Activated naive CD4-positive, alpha-beta T cell treated with Interleukin-2 at 50 U/mL for 16 hours (primary cell): ENCODE measurements at places on chromosomes 7 and 10.
A peak's percentile ranks its signal among the peaks of the same experiment; 100 is the strongest.

DNA sequence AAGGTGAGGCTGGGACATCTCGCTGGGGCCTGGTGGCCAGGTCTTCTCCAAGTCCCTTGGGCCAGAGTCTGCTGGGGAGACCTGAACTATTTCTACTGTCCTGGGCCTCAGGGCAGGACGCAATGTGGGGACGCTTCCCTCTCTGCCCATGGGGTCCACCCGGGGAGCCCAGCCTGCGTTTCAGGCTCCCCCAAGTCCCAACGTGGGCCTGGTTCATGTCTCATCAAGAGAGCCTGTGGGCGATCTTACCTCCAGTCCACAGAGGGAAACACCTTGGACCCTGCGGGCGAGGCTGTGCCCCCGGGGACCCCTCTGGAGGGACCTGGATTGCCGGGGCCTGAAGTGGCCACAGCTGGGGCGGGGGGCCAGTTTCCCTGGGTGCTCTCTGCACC, 91.7 kb downstream of the DNAJB6 start:
- no peak for DNase-seq

GRCh38 chr7:25680636-25681035, 452.4 kb upstream of the NPVF start:
- DNase-seq, result no peak

- no peak for DNase-seq
Observed at GRCh38 chr7:98034081-98035035, 44.4 kb upstream of the OCM2 start.

GRCh38 chr7:11833431-11833830, 1.4 kb upstream of the THSD7A start:
- no peak for DNase-seq

DNA sequence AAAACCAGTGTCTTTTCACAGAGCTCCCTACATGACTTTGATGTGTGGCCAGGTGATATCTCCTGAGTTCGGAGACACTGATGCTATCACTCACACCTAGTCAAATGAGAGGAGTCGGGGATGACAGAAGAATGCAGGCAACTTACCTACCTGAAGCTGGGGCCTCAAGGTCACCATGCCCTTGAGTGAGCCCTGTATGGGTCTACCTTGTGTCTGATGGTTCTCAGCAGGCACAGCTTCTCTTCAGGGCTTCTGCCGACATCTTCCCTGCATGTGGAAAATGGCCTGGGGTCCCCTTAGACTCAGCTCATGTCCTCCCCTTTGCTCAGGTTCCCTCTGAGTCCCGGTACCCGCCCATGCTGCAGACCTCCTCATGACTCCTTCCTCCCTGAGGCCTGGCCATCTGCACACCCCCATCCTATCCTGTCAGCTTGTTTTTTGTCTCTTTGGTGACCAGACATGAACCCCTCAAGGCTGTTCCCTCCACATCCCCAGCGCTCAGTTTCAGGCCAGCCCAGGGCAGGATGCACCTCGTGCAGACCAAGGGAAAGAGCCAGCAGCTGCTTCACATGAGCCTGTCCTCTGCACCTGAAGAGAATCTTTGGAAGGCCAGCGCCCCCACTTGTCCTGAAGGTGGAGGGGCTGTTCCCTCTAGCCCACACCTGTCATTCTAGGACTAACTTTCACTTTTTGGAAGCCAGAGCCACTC, 74.6 kb upstream of the GDF10 start:
- DNase-seq, result no peak

- DNase-seq, result no peak
Observed at GRCh38 chr7:92797284-92797683, 39.1 kb downstream of the CDK6 start.

DNA sequence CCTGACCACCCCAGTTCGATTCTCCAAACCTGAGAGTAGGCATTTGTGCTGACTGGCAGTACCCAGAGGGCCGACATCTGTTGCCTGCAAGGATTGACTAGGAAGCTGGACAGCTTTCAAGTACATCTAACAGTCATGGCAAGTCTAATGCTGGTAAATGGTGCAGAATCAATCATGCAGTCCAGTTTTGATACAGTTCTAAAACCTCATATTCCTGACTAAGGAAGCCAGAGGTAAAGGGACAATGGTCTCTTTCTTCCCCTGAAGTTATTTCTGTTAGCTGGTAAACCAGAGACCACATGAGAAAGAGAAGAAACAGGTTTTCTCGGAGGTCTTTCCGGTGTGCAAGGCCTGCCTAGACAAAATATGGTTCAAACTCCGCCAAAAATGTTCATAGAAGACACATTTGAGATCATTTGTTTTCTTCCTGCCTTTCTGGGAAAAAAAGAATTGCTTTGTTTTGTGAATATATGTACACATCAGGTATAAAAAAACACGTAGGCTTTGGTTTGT, 97.1 kb downstream of the WDR37 start:
- DNase-seq, result no peak

- peak; percentile 27 for DNase-seq
Observed at GRCh38 chr10:62735464-62736167, 68.9 kb upstream of the ADO start.

DNA sequence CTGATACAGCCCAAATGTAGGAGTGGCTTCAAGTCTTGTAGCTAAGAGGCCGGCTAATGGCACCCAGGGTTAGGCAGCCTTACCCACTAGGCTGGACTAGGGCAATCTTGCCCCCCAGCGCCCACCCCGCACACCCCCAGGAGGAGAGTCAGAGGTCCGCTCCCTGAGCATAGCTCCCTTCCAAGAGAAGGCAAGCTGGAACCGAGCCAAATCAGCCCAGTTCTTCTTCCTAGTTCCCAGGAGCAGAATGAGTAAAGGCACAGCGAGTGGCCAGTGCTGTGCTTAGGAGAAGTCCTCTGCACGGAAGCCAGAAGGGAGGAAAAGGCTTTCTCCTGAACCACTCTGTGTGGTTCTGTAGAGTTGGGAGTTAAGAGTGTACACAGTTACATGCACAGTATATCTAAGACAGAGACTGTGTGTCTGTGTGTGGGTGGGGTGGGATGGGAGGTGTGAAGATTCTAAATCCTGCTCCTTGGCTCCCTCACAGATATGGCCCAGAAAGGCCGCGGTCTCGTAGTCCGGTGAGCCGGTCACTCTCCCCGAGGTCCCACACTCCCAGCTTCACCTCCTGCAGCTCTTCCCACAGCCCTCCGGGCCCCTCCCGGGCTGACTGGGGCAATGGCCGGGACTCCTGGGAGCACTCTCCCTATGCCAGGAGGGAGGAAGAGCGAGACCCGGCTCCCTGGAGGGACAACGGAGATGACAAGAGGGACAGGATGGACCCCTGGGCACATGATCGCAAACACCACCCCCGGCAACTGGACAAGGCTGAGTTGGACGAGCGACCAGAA, 59.7 kb upstream of the PDCD4 start:
- DNase-seq, result no peak

- no peak for DNase-seq
Observed at GRCh38 chr10:7797582-7797981, 9.6 kb downstream of the ATP5F1C start.

GRCh38 chr7:68529221-68529620, 1069.1 kb upstream of the AUTS2 start:
- DNase-seq, result no peak

- DNase-seq, result peak; percentile 34
Observed at GRCh38 chr10:110613341-110613995, 30.7 kb upstream of the RBM20 start.

- no peak for DNase-seq
Observed at GRCh38 chr10:133056651-133057178, 31.0 kb upstream of the ADGRA1 start.

DNA sequence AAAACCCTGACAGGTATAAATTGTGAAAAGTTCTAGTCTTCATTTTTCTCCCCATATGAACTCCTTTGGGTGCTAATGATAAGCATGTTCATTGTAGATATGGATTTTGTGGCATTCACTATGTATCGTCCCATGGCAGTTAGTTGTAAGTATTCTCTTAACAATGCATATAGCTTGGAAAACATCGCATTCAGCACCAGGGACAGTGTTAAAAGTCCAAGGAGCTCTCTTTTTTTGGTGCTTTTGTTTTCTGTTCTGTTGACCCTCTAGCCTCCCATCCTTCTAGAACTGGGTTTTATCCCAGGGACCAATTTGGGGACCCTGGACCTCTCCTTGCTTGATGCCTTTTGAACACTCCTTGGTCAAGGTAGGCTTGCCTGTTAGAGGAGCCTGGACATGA, 37.7 kb downstream of the INSYN2A start:
- no peak for DNase-seq

GRCh38 chr10:50027195-50027594, 39.0 kb downstream of the AGAP6 start:
- no peak for DNase-seq

DNA sequence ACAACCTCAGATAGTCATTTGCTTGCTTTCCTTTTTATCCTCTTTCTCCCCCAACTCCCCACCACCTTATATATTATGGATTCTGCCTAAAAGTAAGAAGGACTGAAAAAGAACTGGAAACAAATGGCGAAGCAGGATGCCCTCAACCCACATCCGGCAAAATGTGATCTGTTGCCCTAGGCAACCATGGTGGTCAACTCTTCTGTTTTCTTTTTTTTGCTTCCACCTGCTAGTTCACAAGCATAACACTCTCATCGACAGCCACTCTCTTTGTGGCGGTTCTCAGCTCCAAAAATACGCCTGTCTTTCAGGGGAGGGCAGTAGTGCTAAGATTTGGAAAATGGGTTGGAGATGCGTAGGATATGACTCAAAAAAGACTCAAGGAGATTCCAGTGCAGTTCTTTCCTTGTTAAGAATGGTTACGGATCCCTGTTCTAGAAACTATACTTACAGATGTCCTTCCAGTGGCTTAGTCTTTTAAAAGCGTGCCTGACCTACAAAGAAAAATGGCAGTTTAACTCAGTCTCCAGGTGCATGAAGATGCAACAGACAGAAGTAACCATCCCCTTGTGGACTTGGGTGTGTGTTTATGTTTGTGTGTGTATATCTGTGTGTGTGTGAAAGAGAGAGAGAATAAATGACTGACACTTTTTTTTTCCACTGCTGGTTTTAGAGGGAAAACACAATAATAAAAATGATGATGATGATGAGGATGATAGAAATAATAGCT, 10.7 kb downstream of the APBB1IP start:
- DNase-seq, result peak; percentile 59

- DNase-seq, result no peak
Observed at GRCh38 chr7:106430103-106430502, 145.3 kb upstream of the NAMPT start.

DNA sequence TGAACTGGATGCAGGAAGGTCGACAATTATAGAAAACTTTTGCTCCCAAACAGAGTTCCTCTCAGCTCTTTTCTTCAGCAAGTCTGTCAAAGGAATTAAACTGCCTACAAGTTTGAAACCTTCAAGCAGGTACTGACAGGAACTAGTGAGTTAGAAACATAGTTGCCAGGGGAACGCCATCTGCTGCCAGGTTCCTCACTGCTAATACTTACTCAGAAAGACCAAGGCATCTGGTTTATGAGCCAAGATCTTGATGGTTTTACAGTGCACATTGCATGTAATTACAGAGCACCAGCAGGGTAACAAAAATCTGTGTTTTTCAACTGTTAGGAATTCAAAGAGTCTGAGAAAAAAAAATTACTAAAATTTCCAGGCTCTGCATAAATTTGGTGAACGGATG, 300.0 kb upstream of the NRG3 start:
- DNase-seq, result no peak

DNA sequence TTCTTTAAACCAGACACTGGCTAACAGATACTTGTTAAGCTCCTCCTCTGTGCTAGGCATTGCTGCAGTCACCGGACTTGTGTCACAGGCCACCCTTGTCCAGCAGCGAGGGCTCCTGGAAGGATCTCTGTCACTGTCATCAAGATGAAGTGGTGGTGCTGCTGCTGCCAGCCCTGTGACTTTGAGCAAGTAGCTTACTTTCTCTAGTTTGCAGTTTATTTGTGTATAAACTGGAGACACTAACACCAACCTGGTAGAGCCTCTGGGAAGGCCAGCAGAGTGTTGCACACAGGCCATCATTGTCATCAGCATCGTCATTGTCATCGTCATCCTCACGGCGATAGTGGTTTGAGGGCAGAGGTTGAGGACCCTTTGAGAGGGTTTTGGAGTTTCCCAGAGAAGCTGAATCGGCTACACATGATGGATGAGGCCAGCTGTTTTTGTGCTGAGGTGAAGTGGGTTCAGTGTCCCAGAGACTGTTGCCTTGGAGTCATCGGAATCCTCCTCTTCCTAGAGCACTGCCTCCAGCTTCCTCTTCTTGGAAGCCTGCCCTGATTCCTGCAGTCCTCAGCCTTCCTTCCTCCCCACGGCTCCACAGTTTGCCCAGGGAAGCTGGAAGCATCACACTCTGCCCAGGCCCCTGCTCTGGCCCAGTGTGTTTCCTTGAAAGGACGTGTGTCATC, 128.4 kb downstream of the GRK5 start:
- DNase-seq, result no peak

DNA sequence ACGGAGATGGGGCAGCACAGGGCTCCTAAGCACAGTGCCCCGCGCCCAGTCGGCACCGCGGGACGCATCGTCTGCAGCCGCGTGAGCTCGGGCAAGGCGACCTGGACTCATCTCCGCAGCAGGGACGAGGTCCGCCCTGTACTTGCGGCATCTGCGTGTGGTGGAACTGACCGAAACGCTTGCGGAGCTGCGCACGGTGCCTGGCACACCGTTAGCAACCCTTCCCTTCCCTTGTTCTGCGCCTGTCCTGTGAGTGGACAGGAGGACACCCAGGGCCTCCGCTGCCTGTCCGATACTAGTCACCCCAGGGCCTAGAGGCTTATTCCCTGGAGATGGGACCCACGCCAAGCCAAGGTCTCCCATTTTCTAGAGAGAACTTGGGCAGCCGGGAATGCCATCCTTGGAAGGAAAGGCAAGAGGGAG, 98.5 kb downstream of the WDR11 start:
- no peak for DNase-seq

DNA sequence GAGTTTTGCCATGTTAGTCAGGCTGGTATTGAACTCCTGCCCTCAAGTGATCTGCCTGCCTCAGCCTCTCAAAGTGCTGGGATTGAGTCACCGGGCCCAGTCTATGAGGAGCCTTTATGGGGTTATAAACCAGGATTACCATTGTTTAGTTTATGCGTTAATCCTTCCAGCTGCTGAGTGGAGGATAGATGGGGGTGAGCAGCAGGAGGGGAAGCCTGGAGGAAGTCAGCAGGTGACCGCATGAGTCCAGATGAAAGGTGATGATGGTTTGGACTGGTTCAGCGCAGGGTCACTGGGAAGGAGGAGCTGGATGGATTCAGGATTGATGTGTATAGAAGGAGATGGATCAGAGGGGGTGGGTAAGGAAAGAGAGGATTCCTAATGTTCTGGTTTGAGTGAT, 197.1 kb downstream of the ADAM12 start:
- DNase-seq, result no peak

GRCh38 chr7:155187061-155187785, 110.5 kb upstream of the INSIG1 start:
- DNase-seq, result no peak

GRCh38 chr7:137970253-137970975, 31.5 kb downstream of the CREB3L2 start:
- DNase-seq, result no peak

DNA sequence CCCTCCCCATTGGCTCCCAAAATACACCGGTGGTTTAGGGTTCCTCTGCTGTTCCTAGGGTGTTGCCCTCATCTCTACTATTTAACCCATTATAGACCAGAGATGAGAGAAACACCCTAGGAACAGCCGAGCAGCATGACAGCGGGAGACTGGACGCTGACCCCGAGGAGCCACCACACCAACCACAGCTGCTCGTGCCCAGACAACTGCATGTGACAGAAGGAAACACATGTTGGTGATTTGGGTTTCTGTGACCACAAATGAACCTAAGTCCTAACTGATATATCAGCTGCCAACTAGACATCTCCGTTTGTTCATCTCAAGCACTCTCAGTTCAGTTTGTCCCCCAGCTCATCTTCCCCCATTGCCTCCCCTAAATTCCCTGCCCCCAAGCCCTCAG, 13.4 kb downstream of the CFAP43 start:
- DNase-seq, result no peak
